ENCODE measurements at places on chromosomes 2 and 18.
A peak's percentile ranks its signal among the peaks of the same experiment; 100 is the strongest.

- no peak for DNase-seq
Observed at GRCh38 chr2:190235551-190236075, 84.0 kb downstream of the HIBCH start.

DNA sequence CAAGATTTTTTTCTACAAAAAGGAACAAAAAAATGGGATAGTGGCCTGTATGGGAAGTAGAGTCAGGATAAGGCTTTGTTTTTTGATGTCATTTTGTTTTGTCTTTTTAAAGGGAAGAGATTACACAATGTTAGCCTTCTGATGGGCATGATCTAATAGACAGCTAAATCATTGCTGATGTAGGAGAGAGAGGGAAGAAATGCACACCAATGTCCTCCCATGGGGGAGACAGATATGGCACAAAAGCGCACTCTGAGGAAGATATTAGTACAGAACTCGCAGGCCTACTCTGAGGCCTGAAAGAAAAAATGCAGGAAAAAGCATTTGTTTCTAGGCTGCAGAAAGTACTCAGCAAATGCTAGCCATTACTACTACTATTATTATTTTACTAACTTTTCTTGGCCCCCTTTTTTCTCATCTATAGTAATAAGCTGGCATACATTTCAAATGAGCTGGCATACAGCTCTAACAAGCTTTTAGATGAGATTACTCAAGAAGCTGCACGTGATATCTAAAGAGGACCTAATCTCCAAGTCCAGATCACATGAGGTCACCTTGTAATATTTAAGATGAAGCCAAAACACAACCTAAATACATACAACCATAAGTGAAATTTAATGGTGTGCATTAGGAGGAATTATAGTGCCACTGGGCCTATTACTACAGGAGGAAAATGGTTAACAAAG, 269.4 kb upstream of the TANK start:
- no peak for DNase-seq

DNA sequence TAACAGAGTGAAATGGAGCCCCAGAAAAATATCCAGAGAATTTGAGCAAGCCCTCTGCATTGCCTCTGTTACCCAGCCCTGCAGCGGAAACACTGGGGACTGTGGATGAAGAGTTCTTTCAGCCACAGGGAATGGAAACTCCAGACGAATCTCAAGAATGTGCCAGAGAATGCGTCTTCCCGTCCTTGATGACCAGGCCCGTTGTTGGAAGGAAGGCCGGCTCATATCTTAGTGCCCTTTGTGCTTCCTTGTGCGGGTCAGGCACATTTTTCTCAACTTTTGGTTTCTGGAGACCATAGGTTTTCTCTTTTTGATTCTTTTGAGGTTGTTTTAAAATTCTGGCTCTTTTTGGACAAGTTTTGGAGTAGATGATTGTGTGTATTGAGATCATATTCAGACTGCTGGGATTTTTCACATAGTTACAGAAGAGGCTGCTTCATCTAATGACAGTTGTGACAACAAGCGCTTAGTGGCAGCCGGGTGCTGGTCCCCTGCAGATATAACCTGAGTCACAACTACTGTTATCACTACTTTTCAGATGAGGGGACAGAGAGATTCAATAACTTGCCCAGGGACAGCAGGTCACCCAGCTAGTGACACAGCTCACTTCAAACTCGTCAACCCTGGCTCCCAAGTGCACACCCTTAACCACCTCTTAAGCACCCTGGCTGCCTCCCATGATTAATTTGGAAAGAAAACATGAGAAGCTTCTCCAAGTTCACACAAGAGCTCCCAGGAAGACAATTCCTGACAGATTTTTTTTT, 15.7 kb downstream of the MAL start:
- DNase-seq = no peak

DNA sequence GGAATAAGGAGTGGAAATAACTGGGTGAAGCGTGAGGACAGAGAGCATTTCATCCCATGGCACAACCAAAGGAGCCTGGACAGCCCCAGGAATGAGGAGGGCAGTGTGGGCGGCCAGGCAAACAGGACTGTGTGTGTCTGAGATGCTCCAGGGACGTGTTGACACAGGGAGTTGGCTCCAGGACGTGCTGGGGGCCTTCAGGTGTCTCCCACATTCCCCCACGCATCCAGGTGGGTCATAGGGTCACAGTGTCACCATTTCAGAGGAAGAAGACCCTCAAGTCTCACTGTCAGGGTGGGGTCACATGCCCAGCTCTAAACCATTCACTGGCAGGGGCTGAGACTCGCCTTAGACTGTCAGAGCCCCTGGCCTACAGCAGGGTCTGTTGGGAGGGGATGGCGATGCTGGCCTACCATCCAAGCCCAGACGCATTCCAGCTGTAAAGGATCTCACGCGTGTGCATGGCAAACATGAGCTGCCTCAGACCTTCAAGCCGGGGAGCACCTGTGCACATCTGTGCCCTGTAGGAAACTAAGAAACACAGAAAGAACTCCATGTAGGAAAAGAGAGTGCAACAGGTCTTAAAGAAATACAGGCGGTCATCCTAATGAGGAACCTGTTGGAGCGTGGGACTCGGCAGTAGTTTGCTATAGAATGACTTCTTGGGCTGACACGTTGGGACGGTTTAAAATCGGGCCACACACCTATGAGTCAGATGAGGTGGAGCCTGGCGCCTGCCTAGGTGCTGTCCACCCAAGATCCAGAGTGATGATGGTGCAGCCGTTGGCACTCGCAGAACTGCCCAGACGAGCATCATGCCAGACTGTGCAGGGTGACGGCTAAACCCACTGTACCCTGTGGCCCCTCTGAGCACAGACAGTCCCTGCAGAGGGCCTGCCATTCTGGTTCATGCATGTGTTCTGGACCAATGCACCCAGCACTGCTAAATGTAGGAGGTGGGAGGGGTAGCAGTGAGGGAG, 17.3 kb downstream of the PARD6G start:
- DNase-seq = no peak

- DNase-seq = no peak
Observed at GRCh38 chr2:85231952-85232351, 95.8 kb downstream of the TGOLN2 start.

GRCh38 chr2:149430743-149431736, 100.7 kb downstream of the LYPD6 start:
- no peak for DNase-seq

- no peak for DNase-seq
Observed at GRCh38 chr2:53247956-53248735, 519.5 kb upstream of the CHAC2 start.

DNA sequence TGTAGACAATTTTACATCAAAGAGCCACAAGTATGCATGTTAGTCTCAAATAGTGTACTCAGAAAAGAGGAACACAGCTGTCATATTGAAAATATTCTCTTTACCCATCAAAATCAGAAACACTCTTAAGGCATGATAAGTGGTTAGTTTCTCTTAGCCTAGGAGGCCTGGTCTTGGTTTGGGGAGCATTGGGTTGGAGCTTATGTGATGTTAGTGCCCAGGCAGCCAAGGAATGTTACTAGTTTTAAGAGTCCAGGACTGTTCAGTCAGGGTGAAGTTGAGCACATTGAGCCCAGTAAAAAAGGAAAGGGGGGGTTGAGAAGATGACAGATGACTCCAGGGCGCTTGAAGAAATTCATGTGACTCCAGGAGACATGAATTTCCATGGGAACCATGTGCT, 340.6 kb downstream of the HRH4 start:
- DNase-seq = no peak

GRCh38 chr2:222738809-222739208, 67.4 kb downstream of the MOGAT1 start:
- no peak for DNase-seq

GRCh38 chr2:70991742-70992141, 2.9 kb downstream of the TEX261 start:
- DNase-seq = no peak

GRCh38 chr2:29113027-29113686, 2.1 kb upstream of the CLIP4 start:
- no peak for DNase-seq

DNA sequence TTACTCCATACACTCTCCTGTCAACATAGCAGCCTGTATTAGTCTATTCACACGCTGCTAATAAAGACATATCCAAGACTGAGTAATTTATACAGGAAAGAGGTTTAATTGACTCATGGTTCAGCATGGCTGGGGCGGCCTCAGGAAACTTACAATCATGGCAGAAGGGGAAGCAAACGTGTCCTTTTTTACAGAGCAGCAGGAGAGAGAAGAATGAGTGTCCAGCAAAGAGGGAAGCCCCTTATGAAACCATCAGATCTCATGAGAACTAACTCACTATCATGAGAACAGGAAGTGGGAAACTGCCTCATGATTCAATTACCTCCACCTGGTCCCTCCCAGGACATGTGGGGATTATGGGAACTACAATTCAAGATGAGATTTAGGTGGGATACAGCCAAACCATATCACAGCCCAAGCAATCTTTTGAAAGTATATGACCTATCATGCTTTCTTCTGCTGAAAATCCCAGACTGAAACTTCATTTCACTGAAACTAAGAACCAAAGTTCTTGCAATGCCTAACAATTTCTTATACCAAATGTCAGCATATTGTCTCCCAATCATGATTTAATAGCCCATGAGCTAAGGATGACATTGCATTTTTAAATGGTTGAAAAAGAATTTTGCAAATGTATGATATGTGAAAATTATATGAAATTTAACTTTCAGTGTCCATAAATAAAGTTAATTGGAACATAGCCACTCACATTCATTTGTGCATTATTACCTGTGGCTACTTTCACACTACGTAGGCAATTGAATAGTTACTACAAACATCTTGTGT, 686.8 kb upstream of the ZEB2 start:
- DNase-seq = no peak

DNA sequence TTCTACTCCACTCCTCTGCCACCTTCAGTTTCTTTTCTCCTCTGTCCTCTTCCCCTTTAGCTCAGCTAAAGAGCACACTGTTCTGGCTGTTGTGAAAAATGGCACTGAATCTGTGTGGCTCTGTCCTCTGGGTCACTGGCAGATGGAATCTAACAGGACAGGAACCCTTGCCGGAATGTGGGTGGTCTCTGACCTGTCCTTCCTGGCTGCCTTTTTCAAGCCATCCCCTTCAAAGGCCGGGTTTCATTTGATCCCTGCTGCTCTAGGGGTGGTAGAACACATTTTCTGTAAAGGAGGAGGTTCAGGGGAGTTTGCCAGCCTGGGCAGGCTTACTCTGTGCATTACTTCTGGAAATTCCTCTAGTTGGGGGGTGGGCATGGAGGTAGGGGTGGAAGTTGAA, 29.9 kb downstream of the MTCL1 start:
- DNase-seq = no peak

DNA sequence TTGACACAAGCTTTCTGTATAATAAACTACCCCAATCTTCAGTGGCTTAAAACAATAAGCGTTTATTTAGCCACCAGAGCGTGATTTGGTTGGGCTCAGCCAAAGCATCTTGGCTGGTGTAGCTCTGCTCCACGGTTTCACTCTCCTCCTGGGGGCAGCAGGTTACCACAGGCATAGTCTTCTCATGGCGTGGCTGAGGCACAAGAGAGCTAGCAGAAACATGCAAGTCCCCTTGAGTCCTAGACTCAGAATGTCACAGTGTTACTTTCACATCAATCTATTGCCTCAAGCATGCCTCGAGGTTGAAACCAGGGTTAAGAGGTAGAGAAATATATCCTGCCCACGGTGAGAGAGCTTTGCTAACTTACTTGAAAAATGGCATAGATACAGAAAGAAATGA, 19.9 kb upstream of the SLC9A2 start:
- DNase-seq = no peak

DNA sequence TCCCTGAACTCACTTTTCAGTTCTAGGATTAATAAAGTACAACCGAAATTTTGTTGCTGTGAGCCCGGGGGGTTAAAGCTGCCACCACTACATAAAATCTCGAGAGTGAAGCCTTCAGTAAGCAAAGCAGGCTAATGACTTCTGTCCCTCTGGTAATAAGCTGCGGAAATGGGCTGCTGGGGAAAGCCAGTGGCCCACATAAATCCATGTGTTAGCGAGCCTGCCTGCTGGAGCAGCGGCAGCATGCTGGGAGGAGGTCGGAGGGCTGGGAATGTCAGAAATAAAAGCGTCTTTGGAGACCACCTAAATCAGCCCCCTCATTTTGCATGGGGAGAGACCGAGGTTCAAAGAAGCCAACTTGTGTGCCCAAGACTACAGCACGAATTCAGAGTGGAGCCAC, 371.7 kb downstream of the TNS1 start:
- DNase-seq = no peak

- no peak for DNase-seq
Observed at GRCh38 chr2:29016504-29016903, 35.4 kb downstream of the TOGARAM2 start.

- DNase-seq = no peak
Observed at GRCh38 chr2:45328264-45328870, 282.7 kb downstream of the SRBD1 start.

DNA sequence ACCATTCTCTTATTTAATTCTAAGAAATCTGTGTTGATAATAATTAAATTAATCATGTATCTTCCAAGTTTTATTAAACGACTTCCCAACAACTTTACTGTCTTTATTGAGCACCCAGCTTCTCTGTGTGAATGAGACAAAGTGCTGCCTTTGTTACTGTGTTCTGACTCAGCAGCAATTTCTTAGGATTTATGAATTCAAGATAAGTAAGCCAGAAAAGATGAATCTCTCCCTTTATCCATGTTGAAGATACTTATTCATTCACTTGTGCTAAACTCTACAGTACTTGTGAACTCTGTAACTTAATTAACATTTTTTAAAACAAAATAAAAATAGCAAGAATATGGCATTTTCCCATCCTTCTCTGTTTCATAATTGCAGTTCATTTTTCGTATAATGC, 1403.3 kb upstream of the DDX18 start:
- DNase-seq = no peak

- no peak for DNase-seq
Observed at GRCh38 chr2:26535663-26536275, 57.8 kb upstream of the OTOF start.

DNA sequence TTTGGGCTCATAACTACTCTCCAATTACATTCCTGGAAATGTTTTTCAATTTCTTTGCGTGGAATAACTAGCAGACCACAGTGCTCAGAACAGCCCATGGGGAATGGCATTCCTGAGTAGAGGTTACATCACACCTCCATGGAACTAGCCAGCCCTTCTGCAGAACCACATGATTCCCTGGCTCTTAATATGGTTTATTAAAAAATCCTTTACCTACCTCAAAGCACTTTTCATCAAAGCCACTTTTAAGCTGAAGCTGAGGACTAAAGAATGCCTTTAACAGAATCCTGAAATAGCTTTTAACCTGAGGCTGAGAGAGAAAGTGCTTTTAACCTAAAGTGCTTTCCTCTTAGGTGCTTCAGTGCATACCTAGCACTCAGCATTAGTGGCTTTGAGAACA, 376.3 kb downstream of the ARHGAP15 start:
- no peak for DNase-seq

GRCh38 chr2:144217853-144218633, 301.9 kb downstream of the ZEB2 start:
- DNase-seq = no peak

- DNase-seq = no peak
Observed at GRCh38 chr2:39663187-39663930, 2.4 kb upstream of the TMEM178A start.

DNA sequence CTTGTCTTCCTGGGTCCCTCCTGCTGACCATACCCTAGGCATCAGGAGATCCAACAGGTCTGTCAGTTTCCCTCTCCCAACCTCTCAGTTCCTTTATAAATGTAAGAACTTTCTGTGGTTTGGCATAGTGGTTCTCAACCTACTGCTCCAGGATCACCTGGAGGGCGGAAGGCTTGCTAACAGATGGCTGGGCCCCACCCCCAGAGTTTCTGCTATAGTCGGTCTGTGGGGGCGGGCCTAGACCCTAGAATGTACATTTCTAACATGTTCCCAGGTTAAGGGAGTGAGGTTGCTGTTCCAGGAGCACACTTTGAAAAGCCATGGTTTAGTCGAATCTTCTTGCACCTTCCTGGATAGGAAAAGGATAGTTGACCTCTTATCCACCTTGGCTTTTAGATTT, 37.0 kb downstream of the HK2 start:
- no peak for DNase-seq

GRCh38 chr18:22827216-22827615, 105.9 kb upstream of the RBBP8 start:
- peak; percentile 3 for DNase-seq
